HT1080 (cell line): ENCODE measurements at places on chromosomes 6 and 20.

DNA sequence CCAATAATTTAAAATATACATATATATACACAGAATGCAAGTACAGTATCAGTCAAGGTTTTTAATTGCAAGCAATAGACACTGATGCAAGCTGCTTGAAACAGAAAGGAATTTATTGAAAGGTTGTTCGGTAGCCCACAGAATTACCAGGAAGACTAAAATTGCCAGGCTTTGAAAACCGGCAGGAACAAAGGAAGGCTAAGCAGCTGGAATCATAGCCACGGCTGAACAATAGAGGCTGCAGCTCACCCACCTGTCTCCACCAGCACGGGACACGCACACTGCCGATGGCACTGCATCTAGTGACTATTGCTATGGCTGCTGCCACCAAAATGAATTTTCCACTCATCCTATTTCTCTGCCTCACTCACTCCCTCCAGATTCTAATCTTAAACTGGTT, 22.0 kb upstream of the L3MBTL3 start:
- no peak for DNase-seq

DNA sequence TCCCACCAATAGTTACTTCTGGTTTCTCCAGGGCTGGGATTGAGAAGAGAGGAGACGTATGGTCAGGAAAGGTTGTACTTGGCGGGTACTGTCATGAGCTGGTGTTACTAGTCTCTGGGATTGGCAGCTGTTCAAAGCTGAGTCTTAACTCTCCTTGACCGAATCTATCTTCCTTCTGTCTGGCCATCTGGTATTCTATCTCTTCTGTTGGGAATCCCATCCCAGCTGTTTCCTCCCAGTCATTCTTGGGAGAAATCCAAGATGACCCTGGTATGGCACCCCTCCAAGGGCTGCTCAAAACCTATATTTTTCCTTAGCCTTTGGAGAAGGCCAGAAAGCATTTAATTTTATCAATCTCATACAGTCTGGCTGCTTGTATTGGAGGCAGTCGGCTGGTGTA, 287.0 kb upstream of the CHD6 start:
- DNase-seq = no peak

GRCh38 chr6:87654875-87655454, 47.1 kb downstream of the AKIRIN2 start:
- DNase-seq = no peak

DNA sequence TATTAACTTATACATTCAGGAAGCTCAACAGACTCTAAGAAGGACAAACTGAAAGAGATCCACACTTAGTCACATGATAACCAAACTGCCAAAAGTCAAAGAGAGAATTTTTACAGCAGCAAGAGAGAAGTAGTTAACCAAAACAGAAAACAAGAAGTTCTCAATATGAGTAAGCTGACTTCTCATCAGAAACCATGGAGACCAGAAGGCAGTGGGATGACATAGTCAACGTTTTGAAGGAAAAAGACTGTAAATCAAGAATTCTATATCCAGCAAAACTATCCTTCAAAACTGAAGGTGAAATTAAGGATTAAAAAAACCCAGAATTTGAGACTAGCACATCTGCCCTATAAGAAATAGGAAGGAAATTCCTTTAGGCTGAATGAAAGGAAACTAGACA, 60.4 kb downstream of the COL19A1 start:
- DNase-seq = no peak

DNA sequence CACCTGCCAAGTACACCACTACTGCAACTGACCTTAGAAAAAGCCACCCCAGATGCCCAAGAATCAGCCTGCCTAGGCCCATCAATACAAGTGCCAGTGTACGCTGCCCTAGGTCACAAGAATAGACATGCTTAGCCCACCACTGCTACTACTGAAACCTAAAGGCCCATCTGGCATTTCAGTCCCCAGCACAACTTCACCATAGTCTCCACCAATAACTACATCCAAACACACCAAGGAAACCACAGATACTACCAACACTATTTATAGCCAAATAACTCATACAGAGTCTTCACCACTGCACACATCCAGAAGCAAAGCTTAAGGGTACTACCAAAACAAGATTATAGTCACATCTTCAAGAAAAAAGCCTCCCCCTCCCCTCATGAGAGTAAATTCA, 28.2 kb downstream of the TREML4 start:
- no peak for DNase-seq

- no peak for DNase-seq
These were observed 26.5 kb upstream of the ANGPT4 start for GRCh38 chr20:942611-943010.

- DNase-seq = peak; percentile 71
These were observed 498.9 kb downstream of the BCKDHB start for GRCh38 chr6:80605165-80605989.

DNA sequence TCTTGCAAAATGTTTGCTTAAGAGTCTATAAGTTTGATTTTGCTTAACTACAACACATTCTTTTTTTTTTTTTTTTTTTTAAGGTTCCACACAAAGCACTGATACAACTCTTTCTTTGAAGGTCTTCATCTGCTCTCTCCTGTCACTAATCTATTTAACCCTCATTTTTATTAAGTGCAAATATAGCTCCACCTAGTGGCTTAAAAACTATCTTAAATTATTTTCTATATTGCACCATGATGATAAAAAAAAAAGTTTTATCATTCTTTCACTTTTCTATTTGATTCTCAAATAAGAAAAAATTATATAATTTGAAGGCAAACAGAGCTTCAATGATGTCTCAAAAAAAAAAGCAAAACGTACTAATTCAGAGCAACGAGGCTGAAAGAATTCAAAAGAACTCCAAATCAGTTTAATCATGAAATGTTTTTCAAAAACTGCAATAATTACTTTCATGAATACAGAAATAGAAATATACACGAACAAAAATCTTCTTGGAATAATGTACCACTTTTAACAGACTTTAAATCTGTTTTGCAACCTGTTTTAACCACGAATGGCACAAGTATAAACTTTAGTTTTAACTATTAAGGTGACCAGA, 12.8 kb downstream of the ESF1 start:
- DNase-seq = peak; percentile 18

DNA sequence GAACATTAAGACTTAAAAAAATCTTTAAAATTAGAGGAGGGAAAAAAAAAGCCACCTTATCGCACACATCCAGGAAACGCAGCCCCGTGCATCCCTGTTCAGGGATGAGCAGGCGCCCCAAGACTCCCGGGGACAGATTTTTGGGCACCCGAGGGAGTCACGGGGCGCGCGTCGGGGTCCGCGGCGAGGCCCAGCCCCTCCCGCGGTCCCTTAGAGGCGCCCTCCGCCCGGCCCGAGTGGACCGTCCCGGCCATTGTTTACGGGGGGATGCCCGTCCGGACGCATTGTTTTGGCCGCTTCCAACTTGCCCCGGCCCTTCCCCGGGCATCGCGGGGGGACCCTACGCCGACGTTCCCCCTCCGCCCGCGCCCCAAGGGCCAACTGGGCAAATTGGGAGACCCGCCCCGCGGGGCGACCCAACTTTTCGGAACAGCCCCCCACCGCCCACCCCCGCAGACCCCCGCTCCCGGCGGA, 610 bp downstream of the ZNF217 start:
- peak; percentile 38 for DNase-seq

DNA sequence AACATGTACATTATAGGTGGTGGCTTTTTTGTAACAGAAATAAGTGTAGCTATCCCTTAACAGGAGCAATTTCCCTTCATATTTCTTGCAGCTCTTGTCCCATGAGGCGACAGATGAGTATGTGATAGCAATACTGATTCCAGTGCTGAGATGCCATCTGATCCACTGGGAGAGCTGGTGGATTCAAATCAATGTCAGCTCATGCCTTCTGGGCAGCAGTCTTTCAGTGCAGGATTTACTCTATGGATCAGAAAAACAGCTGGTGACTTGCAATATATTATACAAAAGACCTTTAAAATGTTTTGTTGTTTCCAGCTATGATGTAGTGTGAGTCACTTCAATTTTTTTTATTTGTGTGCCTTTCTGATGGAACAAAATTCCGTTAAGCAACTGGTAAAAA, 259.9 kb upstream of the SASH1 start:
- DNase-seq = no peak

GRCh38 chr20:42441196-42441863, 748.4 kb downstream of the PTPRT start:
- DNase-seq = no peak

DNA sequence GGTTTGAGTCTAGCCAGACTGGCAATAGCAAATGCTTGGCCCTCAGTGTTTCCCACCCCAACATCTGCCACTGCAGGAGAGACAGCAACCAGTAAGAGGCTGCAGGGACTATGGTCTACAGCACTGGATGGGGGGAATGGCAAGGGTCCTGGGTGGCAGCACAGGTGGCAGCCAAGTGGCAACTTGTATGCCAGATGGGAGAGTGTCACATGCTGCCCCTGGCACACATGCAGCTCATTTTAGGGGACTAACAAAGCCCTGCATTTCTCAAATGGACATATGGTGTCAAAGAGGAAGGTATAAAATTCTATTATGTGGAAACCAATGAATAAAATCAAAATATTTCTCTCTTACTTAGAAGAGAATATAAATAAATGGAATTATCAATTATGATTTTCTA, 298.7 kb upstream of the MARCKS start:
- DNase-seq = no peak

- no peak for DNase-seq
These were observed 171.1 kb upstream of the SNX9 start for GRCh38 chr6:157651731-157652490.

GRCh38 chr20:14724036-14724435, 386.6 kb upstream of the FLRT3 start:
- DNase-seq = no peak

DNA sequence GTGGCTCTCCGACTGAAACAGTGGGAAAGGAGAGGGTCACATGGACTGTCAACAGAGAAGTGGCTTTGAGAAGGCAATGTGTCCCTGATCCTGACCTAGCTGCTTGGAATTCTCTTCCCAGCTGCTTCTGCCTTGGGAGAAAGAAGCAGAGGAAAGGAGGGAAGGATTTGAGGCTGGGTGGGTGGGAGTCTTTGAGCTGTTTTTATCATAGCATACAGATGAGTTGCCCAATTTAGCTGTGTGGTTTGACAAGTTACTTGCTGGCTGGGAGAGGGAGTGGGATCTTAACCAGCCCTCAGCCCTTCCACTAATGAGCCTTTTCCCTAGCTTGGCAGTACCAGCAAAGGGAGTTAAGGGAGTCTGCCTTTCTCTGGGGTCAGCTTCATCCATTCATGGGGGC, 51.1 kb upstream of the MYL9 start:
- DNase-seq = no peak

DNA sequence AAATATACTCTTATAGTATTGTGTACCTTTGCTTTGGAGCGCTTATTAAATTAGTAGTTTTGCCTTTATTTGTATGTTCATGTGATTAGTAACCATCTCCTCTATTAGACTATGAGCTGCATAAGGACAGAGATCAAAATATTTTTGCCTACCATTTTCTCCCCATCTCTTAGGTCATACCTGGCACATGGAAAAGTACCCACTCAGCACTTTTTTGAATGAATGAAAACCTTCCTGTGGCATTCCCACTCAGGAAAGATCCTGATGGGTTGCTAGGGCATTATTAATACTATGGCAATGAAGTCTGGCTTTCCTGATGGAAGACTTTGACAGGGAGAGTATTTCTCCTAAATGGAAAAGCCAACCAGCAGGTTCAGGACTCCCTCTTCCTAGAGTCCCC, 20.3 kb upstream of the CHD6 start:
- DNase-seq = no peak
